ENCODE measurements at places on chromosomes 7 and 10.

DNA sequence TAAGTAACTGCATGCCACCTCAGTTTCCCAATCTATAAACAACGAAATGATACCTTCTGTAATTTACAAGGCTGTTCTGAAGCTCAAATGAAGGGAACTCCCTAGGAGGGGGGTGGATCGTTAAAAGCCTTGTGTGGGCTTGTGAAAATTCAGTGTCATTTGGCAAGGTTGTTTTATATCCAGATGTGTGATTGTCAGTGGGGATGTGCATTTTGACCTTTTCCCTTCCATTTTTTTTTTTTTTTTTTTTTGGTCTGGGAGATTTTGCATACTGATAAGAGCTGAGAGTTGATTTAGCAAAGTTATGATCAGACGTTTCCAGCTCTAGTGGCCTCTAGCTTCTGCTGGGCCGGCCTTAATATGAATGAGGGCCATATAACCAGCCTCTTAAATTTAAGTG, 22.8 kb downstream of the CREB5 start:
- no peak for DNase-seq

DNA sequence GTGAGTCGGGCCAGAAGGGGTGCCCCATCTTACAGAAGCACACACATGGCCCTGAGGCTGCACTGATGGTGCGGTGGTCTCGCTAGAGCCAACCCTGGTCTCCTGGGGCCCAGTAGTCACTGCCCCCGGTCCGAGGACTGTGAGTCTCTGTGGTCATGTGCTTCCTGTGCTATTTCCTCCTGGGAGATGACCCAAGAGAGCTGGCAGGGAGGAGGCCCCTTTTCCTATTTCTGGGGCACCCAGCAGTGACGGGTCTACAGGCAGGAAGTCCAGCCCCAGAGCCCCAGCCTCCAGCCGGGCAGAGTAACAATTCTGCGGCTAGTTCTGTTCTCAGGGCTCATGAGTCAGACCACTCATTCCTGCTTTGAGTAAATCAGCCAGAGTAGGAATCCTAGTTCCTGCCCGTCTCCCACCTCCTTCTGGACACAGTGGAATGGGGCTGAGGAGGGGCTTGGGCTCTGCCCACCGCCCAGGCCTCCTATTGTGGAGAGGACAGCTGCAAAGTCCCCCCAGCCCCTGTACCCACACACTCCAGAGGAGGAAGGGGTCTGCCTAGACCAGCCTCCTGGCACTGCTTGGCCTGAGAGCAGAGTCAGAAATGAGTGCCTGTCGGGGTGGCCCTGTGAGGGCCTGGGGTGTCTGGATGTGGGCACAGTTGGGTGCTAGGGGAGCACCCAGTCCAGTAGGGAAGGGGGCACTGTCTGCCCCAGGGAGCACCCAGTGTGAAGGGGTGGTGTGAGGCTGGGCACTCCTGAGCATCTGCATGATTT, 80.5 kb upstream of the PPIF start:
- DNase-seq = peak; percentile 97

GRCh38 chr10:44132361-44133289, 252.3 kb downstream of the CXCL12 start:
- no peak for DNase-seq

- no peak for DNase-seq
Observed at GRCh38 chr10:86252079-86252478, 114.5 kb downstream of the GRID1 start.

- no peak for DNase-seq
Observed at GRCh38 chr10:125007436-125007835, 65.5 kb downstream of the ZRANB1 start.

DNA sequence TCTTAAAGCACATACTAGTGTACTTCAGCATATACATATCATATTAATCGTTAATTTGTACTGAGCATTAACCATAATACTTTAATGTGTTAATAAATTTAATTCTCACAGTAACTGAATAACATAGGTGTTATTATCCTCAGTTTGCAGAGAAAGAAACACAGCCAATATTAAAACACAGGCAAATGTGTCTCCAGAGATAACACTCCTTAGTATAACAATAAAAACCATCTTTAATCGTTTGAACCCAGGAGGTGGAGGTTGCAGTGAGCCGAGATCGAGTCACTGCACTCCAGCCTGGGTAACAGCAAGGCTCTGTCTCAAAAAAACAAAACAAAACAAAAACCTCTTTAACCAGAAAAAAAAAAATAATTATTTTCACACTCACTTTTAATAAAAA, 49.4 kb upstream of the ZNF273 start:
- DNase-seq = no peak

GRCh38 chr7:1368682-1369571, 90.3 kb downstream of the MICALL2 start:
- peak; percentile 67 for DNase-seq

- DNase-seq = no peak
Observed at GRCh38 chr10:114849674-114850073, 28.1 kb downstream of the FHIP2A start.

DNA sequence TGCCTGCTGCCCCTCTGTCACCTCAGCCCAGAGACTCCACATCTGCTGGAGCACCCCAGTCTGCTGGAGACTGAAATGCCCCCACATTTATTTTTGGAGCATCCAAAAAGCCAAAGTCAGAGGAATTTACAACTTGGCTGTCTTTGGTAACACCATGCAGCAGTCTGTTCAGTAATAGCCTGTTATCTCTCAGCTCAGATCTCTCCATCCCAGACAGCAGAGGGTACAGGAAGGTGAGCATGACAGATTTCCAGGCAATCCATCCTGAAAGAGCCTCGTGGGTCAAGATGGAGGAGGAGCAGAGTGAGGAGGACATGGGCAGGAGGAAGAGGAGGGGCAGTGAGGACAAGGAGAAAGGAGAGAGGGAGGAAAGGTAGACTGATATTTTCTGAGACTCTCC, 55.9 kb downstream of the GRID1 start:
- no peak for DNase-seq

- no peak for DNase-seq
Observed at GRCh38 chr7:32218741-32219288, 148.6 kb upstream of the PDE1C start.

DNA sequence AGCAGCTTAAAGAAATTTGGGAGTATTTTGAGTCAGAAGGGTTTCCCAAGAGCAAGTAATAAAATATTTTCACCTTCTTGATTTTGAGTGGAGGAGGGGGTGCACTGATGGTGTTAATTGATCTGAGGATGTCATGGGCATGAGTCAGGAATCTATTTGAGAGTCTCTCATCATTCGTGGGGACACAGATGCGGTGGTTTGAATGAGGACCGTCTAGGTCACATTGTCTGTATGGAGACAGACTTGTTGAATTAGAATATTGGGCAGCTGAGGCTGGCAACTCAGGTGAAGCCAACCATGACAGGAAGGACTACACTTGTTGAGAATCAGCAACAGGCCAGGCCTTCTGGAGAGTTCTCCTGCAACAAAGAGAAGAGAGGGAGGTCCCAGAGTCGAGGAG, 127.0 kb downstream of the INSYN2A start:
- DNase-seq = no peak

DNA sequence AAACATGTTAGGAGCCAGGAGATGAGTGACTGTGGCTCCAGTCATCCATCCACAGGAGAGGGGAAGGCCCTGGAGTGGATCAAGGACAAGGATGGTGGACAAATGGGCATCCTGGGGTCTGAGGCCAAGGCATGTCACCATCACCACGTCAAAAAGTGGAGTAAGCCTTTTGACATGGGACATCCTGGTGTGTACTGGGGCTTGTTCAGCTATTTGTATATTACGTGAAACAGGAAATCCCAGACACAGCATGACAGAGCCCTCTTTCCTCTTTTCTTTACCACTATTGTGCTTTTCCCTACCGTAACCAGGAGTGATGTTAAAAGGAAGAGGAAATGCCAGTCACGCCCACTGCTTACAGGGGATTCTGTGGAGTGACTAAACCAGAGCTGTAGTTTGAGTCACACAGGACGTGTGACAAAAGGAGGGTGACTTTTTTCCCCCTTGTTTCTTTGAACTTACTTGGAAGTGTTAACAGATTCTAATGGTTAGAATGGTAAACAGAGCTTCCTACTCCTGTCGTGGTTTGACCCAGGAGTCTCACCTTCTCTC, 15.4 kb downstream of the ACSL5 start:
- DNase-seq = peak; percentile 93

GRCh38 chr7:98621573-98622482, 4.7 kb downstream of the NPTX2 start:
- DNase-seq = no peak

DNA sequence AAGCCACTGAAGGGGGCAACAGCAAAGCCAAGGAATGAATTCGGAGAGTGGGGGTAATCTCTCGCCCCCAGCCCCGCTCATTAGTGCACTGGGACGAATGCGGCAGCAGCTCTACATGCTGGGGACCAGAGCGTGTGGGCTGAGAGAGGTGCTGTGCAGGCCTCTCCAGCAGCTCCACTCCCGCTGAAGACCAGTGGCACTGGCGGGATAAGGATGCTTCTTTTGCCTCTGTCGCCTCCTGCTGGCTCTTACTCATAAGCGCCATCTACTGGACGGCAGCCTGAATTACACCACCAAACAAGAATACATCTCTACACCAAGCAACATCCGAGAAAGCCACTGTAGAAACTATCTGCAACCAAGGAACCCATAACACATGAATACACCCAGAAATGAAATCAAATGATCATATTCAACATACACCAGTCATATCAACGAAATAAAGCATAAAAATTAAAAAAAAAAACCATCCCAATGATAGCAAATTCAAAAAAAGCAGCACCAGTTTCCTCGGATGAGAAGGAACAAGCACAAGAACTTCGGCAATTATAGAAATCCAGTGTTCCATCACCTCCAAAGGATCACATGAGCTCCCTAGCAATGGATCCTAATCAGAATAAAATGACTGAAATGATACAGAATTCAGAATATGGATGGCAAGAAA, 79.0 kb upstream of the TMEM168 start:
- DNase-seq = peak; percentile 58

DNA sequence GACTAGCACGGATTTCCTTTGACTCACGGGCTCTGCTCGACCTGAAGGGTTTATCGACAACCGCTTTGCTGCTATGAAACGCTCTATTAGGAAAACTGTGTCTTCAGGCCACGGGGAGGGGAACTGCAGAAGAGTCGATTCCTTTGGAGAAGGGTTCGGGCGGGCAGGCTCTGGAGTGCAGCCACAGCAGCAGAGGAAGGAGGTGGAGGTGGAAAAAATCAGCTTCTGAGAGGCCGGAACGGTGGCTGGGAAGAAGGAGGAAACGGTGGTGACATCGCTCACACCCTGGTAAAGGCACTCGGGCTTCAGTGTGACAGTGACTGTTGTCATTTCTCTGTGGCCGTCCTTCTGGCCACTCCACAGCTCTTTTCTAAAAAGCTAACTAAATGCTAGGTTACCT, 64.6 kb upstream of the MGMT start:
- DNase-seq = no peak

GRCh38 chr7:107610323-107610722, 30.3 kb downstream of the BCAP29 start:
- DNase-seq = no peak

- peak; percentile 50 for DNase-seq
Observed at GRCh38 chr7:45259966-45260646, 102.5 kb downstream of the RAMP3 start.

GRCh38 chr10:129184196-129184595, 282.8 kb upstream of the MGMT start:
- DNase-seq = no peak

- peak; percentile 0 for DNase-seq
Observed at GRCh38 chr7:125355899-125356298, 426.3 kb upstream of the POT1 start.

- DNase-seq = no peak
Observed at GRCh38 chr10:727162-727790, 37.8 kb upstream of the DIP2C start.

Data from ELR (cell line).